ENCODE measurements at places on chromosomes 11 and 22.
A peak's percentile ranks its signal among the peaks of the same experiment; 100 is the strongest.

DNA sequence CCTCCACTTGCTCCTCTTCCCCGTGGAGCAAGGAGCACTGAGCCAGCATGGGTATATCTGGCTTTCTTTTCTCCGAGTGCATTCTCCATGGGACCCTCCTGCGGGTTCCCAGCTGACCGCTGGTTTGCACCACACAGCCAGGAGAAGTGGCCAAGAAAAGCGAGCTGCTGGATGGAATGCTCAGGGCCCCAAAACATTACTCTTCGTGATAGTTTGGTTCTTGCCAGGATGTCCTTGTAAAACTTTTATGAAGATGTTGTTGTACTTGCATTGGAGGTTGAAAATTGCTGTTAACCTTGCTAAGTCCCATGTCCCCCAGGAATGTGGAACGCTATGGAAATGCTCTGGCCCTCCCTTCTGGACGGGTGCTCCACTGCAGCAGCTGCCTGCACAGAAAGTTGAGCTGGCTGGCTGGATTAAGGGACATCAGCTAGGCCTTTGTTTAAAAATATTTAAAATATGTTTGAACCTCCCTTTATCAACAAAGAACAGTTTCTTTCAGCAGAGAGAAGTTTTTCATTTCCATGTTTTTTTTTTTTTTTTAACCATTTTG is 68.7 kb downstream of the ZNRF3 start:
- DNase-seq = no peak

DNA sequence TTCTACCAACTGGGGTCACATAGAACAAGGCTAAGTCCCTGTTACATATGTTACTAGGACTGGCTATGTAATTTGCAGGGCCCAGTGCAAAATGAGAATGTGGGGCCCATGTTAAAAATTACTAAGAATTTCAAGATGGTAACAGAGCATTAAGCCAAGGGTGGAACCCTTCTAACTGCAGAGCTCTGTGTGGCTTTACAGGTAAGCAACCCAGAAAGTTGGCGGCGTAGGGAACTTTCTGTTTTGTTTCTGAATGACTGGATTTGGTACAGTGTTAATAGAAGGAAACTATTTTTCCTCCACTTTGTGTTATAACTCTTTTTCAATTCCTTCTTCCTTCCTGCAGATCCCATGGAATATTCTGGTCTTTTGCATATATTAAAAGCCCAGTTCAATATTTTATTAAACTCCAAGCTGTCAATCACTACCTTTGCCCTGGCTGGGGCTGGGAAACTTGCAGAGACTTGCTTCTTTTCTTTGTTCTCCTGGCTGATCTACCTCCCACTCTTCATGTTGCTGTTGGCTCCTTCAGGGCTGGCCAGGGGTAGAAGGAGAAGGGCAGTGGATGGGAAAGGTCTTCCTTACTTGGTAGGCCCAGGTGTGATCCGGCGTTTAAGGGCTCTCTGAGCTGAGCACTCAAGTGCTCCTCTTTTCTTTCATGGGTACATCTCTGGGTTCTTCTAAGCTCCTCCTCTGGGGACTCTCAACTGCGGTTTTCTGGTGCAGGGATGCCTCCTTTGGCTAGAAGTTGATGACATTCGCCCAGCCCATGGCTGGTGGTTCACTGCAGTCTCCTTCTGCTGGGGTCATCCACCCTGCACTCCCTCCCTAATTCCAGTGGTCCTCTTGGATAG is 67.7 kb downstream of the SNX19 start:
- no peak for DNase-seq

- DNase-seq = no peak
These were observed 315.8 kb downstream of the CASP12 start for GRCh38 chr11:104582431-104582830.

- DNase-seq = no peak
These were observed 254.0 kb upstream of the PITPNB start for GRCh38 chr22:28172892-28173670.

- DNase-seq = no peak
These were observed 95.2 kb upstream of the TP53I11 start for GRCh38 chr11:45045683-45046471.

DNA sequence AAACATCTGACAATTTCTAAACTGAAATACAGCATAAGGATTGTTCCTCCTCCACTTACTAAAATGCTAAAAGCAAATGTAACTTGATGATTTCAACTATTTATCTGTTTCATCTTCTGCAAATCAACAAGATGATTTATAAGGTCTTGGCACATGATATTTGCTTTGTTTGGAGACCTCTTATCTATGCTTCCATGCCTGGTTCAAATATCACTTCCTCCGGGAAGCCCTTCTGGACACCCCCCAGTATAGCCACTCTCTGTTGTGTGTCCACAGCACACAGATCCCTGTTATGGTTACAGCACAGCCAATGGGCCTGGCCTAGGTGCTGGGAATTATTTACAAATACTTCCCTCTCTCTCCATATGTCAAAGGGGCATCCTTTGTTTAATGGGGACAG is 114.8 kb downstream of the C11orf58 start:
- DNase-seq = no peak

DNA sequence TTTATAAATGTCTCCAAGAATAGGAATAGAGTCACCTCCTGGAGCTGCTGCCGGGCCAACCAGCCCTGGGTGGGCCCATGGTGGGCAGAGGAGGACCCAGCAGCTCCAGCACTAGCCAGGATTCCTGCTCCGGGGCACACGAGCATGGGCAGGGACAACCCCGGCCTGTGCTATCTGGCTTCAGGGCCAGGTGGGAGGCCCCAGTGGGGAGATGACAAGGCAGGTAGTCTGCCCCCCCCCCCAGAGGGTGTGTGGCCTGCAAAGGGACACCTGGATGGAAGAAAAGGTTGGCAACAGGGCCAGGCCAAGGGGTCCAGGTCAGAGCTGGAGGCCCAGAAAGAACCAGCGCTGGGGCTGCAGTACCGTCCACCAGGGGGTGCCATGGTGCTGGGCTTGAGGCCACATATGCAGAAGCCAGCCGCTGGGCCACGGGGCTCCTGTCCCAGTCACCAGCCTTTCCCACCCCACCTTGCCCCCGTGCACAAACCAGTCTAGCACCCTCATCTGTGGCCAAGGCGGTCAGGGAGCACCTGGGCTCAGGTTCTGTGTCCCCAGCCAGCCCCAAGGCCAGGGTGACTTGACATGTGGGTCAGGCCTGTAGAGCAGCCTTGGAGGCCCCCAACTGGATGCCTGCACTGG is 3.4 kb downstream of the TSPAN32 start:
- DNase-seq = peak; percentile 64

GRCh38 chr22:40314041-40314440 is 32.3 kb upstream of the ADSL start:
- DNase-seq = no peak

- DNase-seq = peak; percentile 77
These were observed at the start of gene SORL1 for GRCh38 chr11:121451986-121452608. Gene SORL1 (plus strand): TSS chr11:121452314. CDS start chr11:121452332, 18 bp downstream.

GRCh38 chr22:36901411-36902142 is 11.9 kb upstream of the CSF2RB start:
- no peak for DNase-seq

DNA sequence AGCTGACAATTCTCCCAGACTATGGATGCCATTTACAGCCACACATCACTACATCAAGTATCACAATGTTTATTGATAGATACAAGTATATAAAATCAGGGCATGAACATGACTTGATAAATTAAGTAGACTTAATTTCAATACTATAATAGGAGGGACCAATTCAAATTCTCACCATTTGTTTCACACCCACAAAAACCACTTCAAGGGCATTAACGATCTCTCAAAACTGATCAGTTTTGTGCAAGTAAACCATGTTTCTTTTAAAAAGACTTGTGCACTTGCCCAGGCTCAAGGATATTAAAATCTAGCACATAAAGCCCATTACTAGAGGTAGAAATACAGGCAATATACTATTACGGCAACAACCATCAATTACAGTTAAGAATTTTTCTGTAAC is 11.7 kb downstream of the EIF4G2 start:
- no peak for DNase-seq

GRCh38 chr11:35717043-35717442 is 54.5 kb downstream of the TRIM44 start:
- DNase-seq = no peak

DNA sequence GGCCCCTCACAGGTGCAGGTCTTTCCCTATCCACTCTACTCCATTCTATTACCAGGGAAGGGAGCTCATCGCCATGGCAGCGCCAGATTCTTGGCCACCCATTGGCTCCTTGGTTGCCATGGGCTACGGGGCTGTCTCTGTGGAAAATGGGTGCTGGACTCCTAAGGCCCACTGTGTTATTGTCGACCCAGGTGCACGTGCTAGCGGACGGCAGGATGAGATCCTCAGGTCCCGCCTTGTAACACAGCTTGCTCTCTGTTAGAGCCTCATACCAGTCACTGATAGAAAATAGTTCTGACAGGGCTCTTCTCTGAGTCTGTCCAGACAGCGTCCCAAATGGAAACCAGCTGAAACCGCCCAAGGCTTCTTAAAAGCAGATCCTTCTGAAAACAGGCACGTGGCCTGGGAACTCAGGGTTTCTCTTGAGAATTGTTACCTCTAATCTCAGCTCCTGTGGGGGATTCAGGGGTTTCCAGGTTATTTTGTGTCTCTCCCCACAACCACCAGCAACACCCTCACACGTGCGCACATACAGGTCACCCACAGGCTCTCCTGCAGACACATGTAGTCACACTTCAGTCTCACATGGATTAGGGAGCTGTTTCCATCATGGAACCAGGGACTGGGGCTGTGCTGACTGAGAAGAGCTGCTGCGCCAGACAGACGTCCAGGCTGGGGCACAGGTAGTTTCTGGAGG is 1.5 kb downstream of the TUB start:
- DNase-seq = no peak

GRCh38 chr11:123197711-123198110 is 2.7 kb upstream of the CLMP start:
- DNase-seq = no peak

DNA sequence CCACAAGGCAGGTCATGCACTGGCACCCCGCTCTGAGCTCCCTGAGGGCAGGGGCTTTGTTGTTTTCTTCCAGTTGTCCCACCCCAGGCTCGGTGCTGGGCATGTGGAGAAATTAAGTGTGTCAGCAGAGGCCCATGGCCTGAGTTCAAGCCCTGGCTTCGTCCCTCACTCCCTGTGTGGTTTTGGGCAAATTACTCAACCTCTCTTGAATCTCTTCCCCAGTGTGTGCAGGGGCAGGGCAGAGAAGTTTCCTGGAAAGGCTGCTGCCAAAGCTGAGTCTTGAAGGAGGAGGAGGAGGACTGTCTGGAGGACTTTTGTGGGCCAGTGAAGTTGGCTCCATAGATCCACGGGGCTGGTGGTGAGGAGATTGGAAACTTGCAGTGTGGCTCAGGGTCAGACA is 138.1 kb upstream of the E2F8 start:
- no peak for DNase-seq
